GM10248 (cell line): ENCODE measurements at places on chromosomes 11 and 22.

GRCh38 chr11:131033151-131033651 lies 116.9 kb upstream of the SNX19 start:
- DNase-seq: no peak

- DNase-seq: no peak
Observed at GRCh38 chr11:46386674-46387073, 4.9 kb downstream of the CHRM4 start.

GRCh38 chr11:12161603-12162350 lies 51.4 kb downstream of the MICAL2 start:
- DNase-seq: no peak

GRCh38 chr22:44683237-44683636 lies 18.8 kb upstream of the PRR5 start:
- peak; percentile 75 for DNase-seq

- DNase-seq: no peak
Observed at GRCh38 chr11:26134481-26135355, 197.2 kb upstream of the ANO3 start.

DNA sequence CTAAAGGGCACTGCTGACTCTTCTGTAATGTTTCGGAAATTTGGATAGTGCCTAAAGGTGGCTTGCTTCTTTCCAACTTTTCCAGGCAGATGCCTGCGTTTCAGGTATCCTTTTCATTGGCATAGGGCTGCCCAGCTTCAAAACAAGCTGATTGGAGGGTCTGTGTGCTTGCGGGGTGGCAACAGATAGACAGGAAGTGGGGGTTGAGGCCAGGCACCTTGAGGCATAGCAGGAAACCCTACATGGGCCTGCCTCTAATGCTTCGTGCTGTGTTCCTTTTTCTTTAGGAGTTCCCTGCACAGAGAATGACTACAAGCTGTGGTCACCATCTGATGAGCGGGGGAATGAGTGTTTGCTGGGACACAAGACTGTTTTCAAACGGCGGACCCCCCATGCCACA lies 92.2 kb upstream of the SORL1-AS1 start:
- DNase-seq: no peak

GRCh38 chr11:128724891-128725611 lies 31.2 kb downstream of the FLI1 start:
- DNase-seq: no peak

DNA sequence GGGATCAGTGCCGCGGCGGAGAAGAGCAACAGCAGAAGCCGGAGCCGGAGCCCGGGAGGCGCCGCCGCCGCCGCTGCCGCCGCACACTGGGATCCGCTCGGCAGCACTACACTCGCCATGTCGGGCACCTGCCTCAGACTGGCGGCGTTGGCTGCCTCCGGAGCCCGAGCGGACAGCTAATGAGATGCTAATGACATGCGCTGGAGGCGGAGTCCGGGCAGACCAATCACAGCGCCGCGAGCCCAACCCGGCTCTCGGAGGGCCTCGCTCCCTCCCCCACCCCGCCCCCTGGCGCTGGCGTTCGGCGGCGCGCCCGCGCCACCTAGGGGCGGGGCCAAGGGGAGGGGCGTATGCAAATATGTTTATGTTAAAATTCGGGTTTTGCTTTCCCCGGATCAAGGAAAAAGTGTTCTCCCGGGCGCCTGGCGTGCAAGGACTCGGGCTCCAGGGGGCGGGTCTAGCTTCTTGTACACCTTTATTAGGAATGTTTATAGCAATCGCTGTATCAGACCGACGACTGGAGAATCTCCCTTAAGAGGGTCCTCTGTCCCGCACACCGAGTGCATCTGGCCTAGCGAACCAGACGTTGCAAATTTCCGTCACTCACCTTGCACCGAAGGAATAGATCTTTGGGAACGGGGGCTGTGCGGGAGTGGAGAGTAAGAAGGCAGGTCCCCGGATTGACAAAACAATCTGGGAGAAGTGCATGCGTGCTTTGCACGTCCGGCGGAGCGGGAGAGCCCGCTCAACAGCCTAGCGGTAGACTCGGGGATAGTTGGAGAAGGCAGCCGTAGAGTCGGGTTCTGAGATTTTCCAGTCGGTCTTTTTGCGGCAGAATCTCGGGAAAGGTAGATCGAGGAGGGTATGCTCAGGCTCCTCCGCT lies at the start of gene CADM1:
CADM1 (minus strand) TSS at position 140 of the 883 bp plus-strand sequence.
- peak; percentile 75 for DNase-seq

- no peak for DNase-seq
Observed at GRCh38 chr22:21920341-21921183, 32.1 kb downstream of the PPM1F start.

- DNase-seq: peak; percentile 50
Observed at GRCh38 chr11:65498977-65499712, at the start of gene MALAT1. Gene MALAT1, plus strand, starts transcription at chr11:65499045.

GRCh38 chr11:24944891-24945290 lies 448.0 kb downstream of the LUZP2 start:
- no peak for DNase-seq

- DNase-seq: no peak
Observed at GRCh38 chr11:24515632-24516031, 18.8 kb downstream of the LUZP2 start.

GRCh38 chr22:37184380-37184755 lies 3.7 kb downstream of the C1QTNF6 start:
- DNase-seq: no peak

DNA sequence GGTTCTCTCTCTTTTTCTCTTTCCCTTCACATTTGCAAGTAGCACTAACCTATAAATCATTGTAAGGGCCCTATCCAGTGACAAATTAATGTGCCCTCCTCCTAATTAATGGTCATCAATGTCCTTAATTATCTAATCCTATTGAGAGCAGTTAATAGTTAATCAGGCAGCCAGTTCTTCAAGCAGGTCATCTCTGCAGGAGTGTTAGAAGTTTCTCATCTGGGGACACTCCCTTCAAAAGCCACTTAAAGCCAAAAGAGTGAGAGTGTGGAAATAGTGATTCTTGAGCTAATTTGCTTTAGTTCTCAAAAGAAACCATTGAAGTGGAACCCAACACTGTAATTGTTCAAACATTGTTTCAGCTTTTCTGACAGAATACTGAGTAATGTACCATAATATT lies 141.6 kb downstream of the ELP4 start:
- no peak for DNase-seq

DNA sequence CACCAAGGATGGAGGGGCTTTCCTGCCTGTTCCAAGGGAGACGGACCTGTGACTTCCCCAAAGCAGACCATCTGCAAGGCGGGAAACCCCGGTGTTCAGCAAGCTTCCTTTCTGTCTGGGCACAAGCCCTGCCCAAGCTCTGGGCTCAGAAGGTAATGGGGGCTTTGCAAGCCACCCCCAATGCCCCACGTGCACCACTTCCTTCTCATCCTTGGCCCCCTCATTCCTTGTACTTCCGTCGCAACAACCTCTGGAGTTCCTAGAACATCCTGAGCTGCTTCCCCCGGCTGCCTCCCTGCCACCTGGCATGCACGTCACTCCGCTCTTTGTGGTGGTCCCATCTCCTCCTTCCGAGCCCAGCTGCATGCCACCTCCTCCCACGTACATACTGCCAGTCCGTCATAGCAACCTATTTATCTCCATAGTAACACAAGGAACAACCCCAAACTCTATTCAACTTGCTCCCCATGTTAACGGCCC lies 3.9 kb downstream of the MYEOV start:
- peak; percentile 62 for DNase-seq

DNA sequence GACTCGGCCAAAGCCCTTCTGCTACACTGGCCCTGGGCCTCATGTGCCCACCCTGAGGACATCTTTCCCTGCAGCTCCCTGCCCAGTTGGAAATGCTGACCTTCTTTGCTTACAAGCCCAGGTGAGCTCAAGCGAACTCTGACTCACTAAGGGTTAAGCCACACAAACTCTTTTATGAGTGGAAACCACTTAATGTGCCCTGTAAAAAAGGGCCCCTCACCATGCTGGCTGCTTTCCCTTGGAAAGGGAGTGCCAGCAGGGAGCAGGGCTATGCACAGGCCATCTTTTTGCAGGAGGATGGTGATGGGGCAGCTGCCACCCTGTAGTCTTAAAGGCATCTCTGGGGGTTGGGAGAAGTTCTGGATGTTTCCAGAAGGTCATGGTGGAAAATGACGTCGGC lies 18.7 kb downstream of the EHF start:
- no peak for DNase-seq

GRCh38 chr11:14132312-14132711 lies 169.8 kb downstream of the SPON1 start:
- no peak for DNase-seq

DNA sequence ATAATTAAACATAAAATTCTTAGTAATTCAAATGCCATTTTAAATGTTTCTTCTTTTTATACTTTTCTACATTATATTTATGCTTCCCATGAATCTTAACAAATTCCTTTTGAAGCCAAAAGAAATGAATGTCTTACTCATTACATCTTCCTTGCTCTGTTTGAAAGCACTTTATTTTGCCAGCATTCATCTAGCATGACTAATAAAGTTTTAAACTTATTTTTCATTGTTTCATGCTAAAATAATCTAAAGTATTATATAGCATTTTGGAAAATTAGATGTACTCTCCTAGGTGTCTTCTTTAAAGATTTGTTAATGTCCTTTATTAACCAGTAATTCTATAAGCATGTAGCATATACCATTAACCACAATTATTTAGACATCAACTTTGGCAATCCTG lies 9.7 kb upstream of the PIWIL4 start:
- DNase-seq: no peak
